ENCODE measurements at places on chromosomes 13 and 19. TPM values are rescaled to one million over a fixed set of nuclear protein-coding genes. Genes with fewer than 3 reads are reported as not detected.

Gene CGB5
- 6.5 TPM for total RNA-seq

- H3K27ac ChIP-seq: no peak overlapping the region
- H3K4me1 ChIP-seq: no peaks in the 10 kb centered on the region
- H3K27me3 ChIP-seq: no peaks in the 10 kb centered on the region
- H3K36me3 ChIP-seq: no peaks in the 10 kb centered on the region
- no peak overlapping the region for H3K4me3 ChIP-seq
Observed at GRCh38 chr13:54373211-54373610, 1344.6 kb downstream of the OLFM4 start.

DNA sequence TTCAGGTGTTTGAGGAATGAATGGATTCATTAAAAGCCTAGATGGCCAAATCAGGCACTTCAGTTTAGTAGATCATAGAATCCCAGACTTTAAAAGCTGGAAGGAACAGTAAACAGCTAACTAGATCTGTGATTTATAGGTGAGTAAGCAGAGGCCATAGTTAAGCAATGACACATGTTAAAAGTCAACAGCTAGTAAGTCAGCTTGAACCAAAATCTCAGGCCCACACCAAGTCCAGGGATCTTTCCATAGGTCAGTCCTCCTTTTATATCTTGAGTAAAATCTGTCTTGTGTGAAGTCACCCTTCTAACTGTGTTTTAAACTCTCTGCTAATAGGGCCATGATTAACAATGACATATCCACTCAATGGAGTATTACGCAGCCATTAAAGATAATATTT, 275.5 kb upstream of the SOX21 start:
- DNase-seq: no peak
- no peak overlapping the region for H3K4me3 ChIP-seq
- H3K27ac ChIP-seq: no peak overlapping the region
- no peaks in the 10 kb centered on the region for H3K4me1 ChIP-seq
- H3K36me3 ChIP-seq: no peaks in the 10 kb centered on the region

DNA sequence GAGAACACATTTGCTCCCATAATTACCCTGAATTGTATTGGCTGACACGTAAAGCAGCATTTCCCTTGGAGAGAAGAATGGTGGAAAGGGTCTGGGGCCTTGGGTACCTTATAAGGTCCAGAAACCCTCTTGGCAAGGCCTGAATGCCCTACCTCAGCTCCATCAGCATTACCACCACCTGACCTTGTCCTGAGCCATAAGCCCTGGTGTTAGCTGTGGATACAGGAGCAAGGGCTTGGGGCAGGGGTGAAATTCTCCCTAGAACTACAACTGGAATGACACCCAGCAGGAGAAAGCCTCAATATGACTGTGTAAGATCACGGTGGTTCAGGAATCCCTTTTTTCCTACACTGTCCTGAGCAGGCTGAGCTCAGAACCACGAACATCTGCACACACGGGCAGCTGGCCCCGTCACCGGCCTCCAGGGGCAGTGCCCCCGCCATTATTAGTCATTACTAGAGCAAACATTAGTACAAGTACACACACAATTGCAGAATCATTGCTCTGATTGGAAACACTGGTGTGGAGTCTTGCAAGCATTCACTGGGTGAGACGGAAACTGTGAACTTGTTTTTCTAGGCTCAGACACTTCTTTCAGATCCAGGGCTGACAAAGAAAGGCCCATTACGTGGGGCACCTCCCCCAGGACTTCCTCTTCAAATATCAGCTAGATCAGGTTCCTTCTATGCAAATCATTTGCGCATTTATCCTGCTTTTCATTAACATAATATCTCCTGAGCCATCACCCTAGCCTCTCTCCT, 26.8 kb upstream of the MTIF3 start:
- H3K27ac ChIP-seq: no peak overlapping the region
- no peaks in the 10 kb centered on the region for H3K36me3 ChIP-seq
- H3K4me1 ChIP-seq: no peaks in the 10 kb centered on the region
- no peaks in the 10 kb centered on the region for H3K27me3 ChIP-seq
- no peak overlapping the region for H3K4me3 ChIP-seq
- DNase-seq: no peak

GRCh38 chr13:102323012-102323411, 78.8 kb downstream of the FGF14 start:
- H3K4me1 ChIP-seq: no peaks in the 10 kb centered on the region
- no peaks in the 10 kb centered on the region for H3K36me3 ChIP-seq
- H3K27me3 ChIP-seq: no peaks in the 10 kb centered on the region
- no peak overlapping the region for H3K27ac ChIP-seq
- no peak overlapping the region for H3K4me3 ChIP-seq

Gene PRSS57
- not detected for total RNA-seq

Gene SERTAD3
- total RNA-seq: 49.7 TPM

Gene QPCTL
- 23.4 TPM for total RNA-seq

GRCh38 chr19:10612499-10613119, 12.7 kb upstream of the SLC44A2 start:
- no peak overlapping the region for H3K4me3 ChIP-seq
- H3K27me3 ChIP-seq: no peaks in the 10 kb centered on the region
- H3K27ac ChIP-seq: no peak overlapping the region
- peaks cover 2% of the 10 kb centered on the region for H3K36me3 ChIP-seq
- DNase-seq: peak; percentile 26
- H3K4me1 ChIP-seq: peaks cover 6% of the 10 kb centered on the region

GRCh38 chr19:13887517-13887916, 10.6 kb downstream of the NANOS3 start:
- H3K4me1 ChIP-seq: peaks cover under 1% of the 10 kb centered on the region
- H3K4me3 ChIP-seq: no peak overlapping the region
- H3K36me3 ChIP-seq: no peaks in the 10 kb centered on the region

- no peaks in the 10 kb centered on the region for H3K4me1 ChIP-seq
- H3K27me3 ChIP-seq: no peaks in the 10 kb centered on the region
- no peaks in the 10 kb centered on the region for H3K36me3 ChIP-seq
- no peak for DNase-seq
- no peak overlapping the region for H3K4me3 ChIP-seq
Observed at GRCh38 chr19:718991-719512, 10.3 kb downstream of the PALM start.

Gene TPTE2
- total RNA-seq: not detected

- H3K27me3 ChIP-seq: peaks cover 21% of the 10 kb centered on the region
- DNase-seq: no peak
- H3K4me3 ChIP-seq: no peak overlapping the region
- H3K27ac ChIP-seq: no peak overlapping the region
- peaks cover 8% of the 10 kb centered on the region for H3K4me1 ChIP-seq
- no peaks in the 10 kb centered on the region for H3K36me3 ChIP-seq
Observed at GRCh38 chr19:295687-296370, 4.6 kb upstream of the PLPP2 start.

- peaks cover 8% of the 10 kb centered on the region for H3K4me1 ChIP-seq
- peaks cover 8% of the 10 kb centered on the region for H3K36me3 ChIP-seq
- peak; percentile 27 for DNase-seq
Observed at GRCh38 chr13:30257468-30258099, 49.8 kb downstream of the KATNAL1 start.

GRCh38 chr13:20332361-20333096, 100.4 kb upstream of the GJB6 start:
- H3K27me3 ChIP-seq: peaks cover 7% of the 10 kb centered on the region
- no peaks in the 10 kb centered on the region for H3K36me3 ChIP-seq

DNA sequence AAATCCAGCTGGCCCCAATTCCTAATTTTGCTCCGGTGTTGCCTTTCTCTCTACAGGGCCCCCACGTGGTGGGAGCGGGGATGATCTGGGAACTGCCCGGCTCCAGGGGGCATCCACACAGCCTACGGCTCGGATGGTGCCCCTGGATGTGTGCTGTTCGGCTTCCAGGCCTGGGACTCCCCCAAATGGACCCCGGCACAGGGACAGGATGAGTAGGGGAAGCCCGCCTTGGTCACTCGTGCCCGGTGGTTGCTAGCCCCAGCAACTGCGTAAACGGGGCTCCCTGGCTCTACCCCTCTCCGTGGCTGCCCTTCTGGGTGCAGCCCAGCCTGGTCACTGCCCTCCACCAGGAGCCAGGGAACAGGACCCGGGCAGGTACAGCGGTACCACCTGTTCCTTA, 111.5 kb downstream of the TEX26 start:
- peaks cover 34% of the 10 kb centered on the region for H3K4me1 ChIP-seq
- H3K27me3 ChIP-seq: no peaks in the 10 kb centered on the region
- H3K4me3 ChIP-seq: no peak overlapping the region
- no peak for DNase-seq
- no peak overlapping the region for H3K27ac ChIP-seq
- H3K36me3 ChIP-seq: no peaks in the 10 kb centered on the region

- DNase-seq: no peak
- no peaks in the 10 kb centered on the region for H3K4me1 ChIP-seq
- no peaks in the 10 kb centered on the region for H3K27me3 ChIP-seq
Observed at GRCh38 chr19:23415561-23416191, 20.4 kb upstream of the ZNF91 start.

DNA sequence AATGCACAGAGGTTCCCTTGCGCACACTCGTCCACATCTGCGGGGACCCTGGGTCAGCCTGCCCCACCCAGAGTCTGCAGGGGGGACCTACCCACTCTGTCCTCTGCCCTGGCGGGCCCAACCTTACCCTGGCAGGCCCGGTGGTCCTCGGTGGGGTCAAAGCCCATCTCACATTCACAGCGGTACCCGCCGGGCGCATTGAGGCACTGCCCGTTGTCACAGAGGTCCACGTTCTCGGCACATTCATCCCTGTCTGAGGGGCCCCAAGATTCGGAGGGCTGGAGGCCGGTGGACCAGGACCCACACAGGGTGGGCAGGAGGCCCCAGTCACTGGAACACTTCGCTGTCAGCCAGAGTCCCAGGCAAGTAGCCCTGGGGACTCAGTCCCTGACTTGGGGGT, 38.5 kb downstream of the FBN3 start:
- no peak for DNase-seq
- no peaks in the 10 kb centered on the region for H3K4me1 ChIP-seq
- no peaks in the 10 kb centered on the region for H3K36me3 ChIP-seq
- H3K27ac ChIP-seq: no peak overlapping the region

Gene GAMT
- total RNA-seq: 34.1 TPM

- DNase-seq: peak; percentile 46
- peaks cover 49% of the 10 kb centered on the region for H3K4me1 ChIP-seq
Observed at GRCh38 chr13:114035583-114036531, 62.0 kb upstream of the C13orf46 start.

Gene BEST2
- total RNA-seq: not detected

Gene TMEM221
- total RNA-seq: 0.19 TPM

DNA sequence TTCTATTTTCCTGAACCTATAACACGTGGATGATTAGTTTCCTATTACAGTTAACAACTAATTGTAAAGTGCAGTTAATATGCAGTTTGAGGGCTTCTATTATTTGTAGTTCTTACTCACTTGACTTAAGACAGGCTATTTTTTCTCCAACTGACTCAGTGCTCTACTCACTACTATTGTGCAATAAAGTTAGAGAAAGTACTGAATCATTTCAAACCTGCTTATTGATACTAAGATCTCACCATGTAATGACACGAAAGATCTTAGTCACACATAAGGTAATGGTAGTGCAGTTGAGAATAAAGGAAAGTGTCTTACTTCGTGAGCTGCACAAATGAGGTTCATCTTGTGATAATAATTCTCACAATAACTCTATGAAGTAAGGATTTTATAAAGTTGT, 22.8 kb upstream of the ITM2B start:
- H3K4me3 ChIP-seq: no peak overlapping the region
- H3K4me1 ChIP-seq: no peaks in the 10 kb centered on the region
- peak; percentile 89 for DNase-seq
- no peak overlapping the region for H3K27ac ChIP-seq
- H3K36me3 ChIP-seq: no peaks in the 10 kb centered on the region

Gene CHERP
- total RNA-seq: 45.3 TPM

GRCh38 chr19:38290631-38291147, 13.4 kb upstream of the C19orf33 start:
- peak overlapping the region; percentile 50 for H3K27ac ChIP-seq
- no peaks in the 10 kb centered on the region for H3K36me3 ChIP-seq
- no peaks in the 10 kb centered on the region for H3K27me3 ChIP-seq
- DNase-seq: peak; percentile 87
- H3K4me3 ChIP-seq: no peak overlapping the region
- H3K4me1 ChIP-seq: peaks cover 27% of the 10 kb centered on the region

DNA sequence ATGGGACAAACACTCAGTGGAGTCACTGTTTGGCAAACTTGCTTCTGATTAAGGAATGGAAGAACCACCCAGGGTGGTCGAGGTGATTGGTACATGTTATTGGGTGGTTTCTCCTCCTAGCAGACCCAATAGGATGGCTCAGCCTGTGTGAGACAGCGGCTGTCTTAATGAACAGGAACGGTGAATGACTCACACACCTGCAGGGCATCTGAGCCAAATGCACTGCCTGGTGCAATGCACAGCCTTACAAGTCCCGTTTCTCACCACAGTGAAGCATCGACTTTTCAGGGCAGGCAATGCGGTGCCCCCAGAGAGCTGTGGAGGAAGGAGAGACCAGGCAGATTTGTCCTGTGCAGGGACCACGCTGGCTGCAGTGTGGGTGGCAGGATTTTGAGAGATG, 238.5 kb downstream of the FGF9 start:
- H3K36me3 ChIP-seq: no peaks in the 10 kb centered on the region
- no peaks in the 10 kb centered on the region for H3K27me3 ChIP-seq
- no peak overlapping the region for H3K4me3 ChIP-seq
- no peak overlapping the region for H3K27ac ChIP-seq

DNA sequence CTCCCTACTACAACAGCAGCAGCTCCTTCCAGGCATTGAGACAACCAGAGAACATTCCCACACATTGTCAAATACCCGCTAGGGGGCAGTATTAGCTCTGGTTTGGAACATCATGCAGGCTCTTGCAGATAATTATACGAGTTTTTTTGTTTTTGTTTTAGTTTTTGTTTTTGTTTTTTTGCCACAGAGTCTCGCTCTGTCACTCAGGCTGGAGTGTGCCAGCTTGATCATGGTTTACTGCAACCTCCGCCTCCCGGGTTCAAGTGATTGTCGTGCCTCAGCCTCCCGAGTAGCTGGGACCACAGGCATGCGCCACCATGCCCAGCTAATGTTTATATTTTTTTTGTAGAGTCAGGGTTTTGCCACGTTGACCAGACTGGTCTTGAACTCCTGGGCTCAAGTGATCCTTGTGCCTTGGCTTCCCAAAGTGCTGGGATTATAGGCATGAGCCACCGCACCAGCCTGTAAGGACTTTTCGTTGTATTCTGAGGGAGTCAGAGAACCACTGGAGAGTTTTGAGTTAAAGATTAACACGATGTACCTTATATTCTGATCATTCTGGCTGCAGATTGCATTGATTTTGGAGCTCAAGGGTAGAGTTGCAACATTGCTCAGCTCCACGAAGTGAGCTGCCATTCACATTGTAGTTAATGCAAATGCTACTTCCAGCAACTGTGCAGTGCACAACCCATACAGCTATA, 41.7 kb upstream of the CEACAM20 start:
- H3K36me3 ChIP-seq: no peaks in the 10 kb centered on the region
- DNase-seq: peak; percentile 41
- H3K4me1 ChIP-seq: no peaks in the 10 kb centered on the region
- peaks cover 17% of the 10 kb centered on the region for H3K27me3 ChIP-seq

GRCh38 chr13:32013181-32013580, 18.4 kb upstream of the FRY start:
- H3K4me1 ChIP-seq: no peaks in the 10 kb centered on the region
- H3K27me3 ChIP-seq: no peaks in the 10 kb centered on the region
- no peaks in the 10 kb centered on the region for H3K36me3 ChIP-seq
- H3K4me3 ChIP-seq: no peak overlapping the region

GRCh38 chr19:11223200-11223599, 16.2 kb upstream of the ANGPTL8 start:
- peaks cover 3% of the 10 kb centered on the region for H3K36me3 ChIP-seq
- no peak overlapping the region for H3K27ac ChIP-seq
- H3K4me3 ChIP-seq: no peak overlapping the region
- no peak for DNase-seq

Measured in astrocyte (in vitro differentiated cells and primary cell).